ENCODE measurements at places on chromosomes 1 and 21.

- DNase-seq = no peak
Measured at GRCh38 chr1:222124602-222125001, 382.7 kb upstream of the DUSP10 start.

GRCh38 chr1:161096530-161096929, 1.6 kb upstream of the KLHDC9 start:
- DNase-seq = no peak

DNA sequence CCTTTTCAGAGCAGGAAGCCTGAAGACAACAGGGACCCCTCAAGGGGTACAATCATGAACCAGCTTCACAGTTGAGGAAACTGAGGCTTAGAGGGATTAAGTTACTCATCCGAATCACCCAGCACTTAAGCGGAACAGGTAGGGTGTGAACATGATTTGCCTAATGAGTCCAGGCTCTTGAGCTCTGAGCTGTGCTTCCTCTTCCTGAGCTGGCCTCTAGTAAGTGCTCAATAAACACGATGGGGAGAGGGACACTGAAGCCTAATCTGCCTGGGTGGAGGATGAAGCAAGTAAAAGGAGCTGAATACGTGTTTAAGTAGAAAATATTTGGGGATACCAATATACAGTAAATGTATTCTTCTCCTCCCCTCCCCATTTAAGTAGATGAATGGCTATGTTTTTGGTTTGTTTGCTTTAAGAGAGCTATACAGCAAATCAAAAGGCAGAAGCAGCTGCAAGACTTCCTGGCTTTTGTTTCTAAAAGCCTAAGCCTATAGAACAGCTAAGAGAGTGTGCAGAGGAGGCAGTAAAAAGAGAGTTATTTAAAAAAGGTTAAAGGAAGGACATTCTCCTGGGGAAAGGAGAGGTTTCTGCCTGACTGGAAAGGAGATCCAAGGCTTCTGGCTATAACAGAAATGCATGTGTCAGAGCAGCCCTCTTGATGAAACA, 20.5 kb downstream of the STPG1 start:
- no peak for DNase-seq

DNA sequence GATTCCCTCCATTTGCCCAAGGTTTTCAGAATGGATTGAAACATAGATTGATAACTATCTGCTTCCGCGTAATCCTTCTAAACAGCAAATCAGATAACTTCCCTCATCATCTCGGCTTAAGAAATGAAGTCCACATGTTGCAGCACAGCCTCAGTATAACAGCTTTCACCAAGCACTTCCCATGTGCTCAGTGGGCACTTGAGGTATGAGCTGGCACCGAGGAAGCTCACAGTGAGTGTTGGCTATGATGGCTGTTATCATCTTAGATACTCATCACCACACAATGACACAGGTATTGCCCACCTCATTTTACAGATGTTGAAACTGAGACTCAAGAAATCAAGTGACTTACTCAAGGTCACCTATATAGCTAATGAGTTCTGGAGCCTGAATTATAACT, 43.2 kb downstream of the RCSD1 start:
- no peak for DNase-seq

GRCh38 chr1:8456308-8456912, 138.5 kb downstream of the SLC45A1 start:
- DNase-seq = peak; percentile 49

GRCh38 chr1:55848906-55849305, 633.7 kb upstream of the USP24 start:
- no peak for DNase-seq

- DNase-seq = no peak
Measured at GRCh38 chr1:9996624-9997582, at the start of gene RBP7. Gene RBP7 (plus strand): TSS chr1:9997228. CDS start chr1:9997259, 31 bp downstream.

- no peak for DNase-seq
Measured at GRCh38 chr1:67460676-67461500, 30.7 kb upstream of the SERBP1 start.

DNA sequence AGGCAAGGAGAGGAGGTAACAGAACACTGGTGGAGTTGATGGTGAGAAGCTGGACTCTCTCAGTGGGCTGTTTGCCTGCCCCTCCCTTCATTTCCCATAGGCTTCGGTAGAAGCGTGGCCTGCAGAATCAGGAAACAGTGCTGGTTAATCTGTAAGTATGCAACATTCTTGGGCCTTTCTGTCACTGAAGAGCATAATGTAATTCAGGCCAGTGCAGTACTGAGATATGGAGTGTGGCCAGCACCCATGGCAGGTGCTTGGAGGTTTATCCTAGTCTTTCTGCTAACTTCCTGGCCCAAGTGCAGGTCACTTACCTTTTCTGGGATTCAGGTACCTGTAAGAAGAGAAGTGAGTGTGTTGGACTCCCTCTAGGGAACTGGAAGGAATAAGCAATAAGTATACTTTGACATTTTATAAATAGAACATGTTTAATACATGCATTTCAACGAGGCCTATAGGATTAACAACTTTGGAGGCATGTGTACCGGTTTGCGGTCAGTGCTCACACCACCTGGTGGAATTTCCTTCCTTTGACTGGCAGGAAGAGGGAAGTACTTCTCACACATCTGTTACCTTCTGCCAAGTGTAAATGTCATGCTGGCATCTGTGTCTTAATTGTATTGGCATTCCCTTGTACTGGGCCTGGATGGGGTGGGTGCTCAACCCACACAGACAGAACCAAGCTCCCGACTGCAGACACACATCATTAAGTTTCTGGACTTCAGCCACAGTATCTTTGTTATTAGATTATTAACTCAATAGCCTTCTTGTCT, 105.5 kb downstream of the KIF26B start:
- no peak for DNase-seq

- DNase-seq = no peak
Measured at GRCh38 chr1:111267801-111268508, 22.7 kb upstream of the CHIA start.

DNA sequence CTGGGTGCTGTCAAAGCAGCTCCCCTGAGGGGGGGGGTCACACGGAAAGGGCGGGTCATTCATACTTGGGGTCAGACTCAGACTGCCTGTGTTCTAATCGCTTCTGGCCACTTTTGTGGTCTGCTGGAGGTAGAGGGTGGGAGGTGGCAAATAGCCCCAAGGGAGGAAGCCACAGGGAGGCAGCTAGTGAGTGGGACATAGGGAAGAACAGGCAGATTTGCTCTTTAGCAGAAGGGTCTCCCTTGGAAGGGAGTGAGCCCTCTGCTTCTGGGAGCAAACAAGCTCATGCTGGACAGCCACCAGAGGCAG, 24.5 kb downstream of the ACOT11 start:
- no peak for DNase-seq

- no peak for DNase-seq
Measured at GRCh38 chr1:90821152-90821787, 104.2 kb upstream of the BARHL2 start.

GRCh38 chr1:101407505-101408211, 170.8 kb downstream of the S1PR1 start:
- DNase-seq = no peak

DNA sequence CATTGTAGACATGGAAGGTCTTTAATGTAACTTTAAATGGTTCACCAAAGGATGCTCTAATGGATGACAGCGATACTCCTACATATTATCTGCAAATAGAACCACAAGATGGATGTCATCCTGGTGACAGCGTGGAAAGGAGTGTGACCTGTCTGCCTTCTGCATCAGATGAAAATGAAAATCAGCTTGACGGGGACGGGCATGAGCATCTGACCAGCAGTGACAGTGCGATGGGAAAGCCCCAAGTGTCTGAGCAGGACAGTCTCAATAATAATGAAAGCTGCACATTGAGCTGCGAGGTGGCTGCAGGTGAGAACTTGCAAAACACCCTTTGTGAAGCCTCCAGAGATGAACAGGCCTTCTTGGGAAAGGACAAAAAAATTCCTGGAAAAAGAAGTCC, 25.2 kb downstream of the CNST start:
- DNase-seq = no peak

GRCh38 chr21:36261459-36261858, 58.5 kb upstream of the MORC3 start:
- no peak for DNase-seq

GRCh38 chr1:110055493-110056284, 14.8 kb downstream of the ALX3 start:
- DNase-seq = no peak

- DNase-seq = no peak
Measured at GRCh38 chr21:33126569-33126968, 56.6 kb downstream of the OLIG1 start.

DNA sequence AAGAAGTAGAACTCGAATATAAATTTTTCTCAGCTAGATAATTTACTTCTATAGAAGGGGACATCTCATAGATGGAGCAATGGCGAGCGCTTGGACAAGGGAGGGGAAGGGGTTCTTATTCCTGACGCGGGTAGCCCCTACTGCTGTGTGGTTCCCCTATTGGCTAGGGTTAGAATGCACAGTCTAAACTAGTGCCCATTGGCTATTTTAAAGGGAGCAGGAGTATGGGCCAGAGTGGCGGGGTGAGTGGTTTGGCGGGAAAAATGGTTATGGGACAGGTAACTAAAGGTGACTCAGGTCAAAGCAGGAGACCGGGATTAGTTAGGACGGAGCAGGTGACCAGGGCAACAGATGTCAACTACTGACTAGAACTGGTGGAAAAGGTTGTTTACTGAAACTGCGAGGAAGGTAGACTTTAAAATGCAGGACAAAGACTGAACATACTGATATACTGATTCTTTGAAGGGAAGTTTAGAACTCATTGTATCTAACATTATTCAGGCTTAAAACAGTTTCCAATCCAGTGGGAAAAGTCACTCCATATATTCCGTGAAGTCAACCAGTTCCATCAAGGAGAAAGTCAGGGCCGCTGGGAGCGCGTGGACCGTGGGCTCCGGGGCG, 940 bp upstream of the ATAD3A start:
- no peak for DNase-seq

DNA sequence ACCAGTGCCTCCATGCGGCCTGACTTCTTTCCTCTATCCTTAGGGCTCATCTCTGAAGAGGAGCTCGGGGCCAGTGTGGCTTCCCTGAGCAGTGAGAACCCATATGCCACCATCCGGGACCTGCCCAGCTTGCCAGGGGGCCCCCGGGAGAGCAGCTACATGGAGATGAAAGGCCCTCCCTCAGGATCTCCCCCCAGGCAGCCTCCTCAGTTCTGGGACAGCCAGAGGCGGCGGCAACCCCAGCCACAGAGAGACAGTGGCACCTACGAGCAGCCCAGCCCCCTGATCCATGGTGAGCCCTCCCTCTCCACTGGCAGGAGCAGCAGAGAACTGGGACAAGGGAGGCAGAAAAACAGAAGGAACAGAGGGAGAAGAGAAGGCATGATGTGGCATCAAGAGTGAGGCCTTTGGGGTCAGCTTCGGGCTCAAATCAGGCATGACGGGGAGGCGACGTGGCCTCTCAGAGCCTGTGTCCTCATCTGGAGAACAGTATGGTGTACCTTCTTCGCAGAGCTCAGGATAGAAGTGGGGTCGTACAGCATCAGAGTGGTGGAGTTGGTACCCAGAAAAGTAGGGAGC, 6.5 kb upstream of the LRRC71 start:
- DNase-seq = no peak
